ENCODE measurements at places on chromosomes 6 and 20.

DNA sequence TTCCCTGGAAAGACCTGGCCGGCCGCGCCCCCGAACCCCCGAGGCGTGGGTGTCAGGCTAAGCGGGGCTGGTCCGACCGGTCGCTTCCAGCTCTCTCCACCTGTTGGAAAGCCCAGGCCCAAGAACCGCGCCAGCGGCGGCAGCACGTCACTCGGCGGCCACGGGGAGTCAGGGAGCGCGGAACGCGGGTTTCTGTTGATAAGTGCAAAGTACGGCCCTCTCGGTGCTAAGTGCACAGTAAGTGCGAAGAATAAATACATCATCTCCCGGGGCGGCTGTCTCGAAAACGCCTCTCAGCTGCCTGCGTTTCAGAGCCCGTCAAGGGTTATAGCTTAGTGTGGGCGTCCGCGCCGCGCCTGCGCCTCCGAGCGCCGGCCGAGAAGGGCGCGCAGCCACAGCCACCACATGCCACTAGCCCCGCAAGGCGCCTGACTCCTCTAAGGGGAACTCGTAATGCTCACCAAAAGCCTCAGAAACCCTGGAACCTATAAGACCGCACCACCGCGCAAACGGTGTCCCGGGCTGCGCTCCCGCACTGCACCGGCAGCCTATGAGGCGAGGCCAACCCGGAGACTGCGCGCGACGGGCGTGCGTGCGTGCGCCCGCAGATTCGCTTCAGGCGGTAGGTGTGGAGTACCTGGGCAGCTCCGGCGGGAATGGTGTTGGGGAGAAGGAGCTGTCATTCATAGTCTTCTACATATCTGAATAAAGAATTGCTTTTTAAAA is 9.2 kb upstream of the TBX18 start:
- no peak for DNase-seq

DNA sequence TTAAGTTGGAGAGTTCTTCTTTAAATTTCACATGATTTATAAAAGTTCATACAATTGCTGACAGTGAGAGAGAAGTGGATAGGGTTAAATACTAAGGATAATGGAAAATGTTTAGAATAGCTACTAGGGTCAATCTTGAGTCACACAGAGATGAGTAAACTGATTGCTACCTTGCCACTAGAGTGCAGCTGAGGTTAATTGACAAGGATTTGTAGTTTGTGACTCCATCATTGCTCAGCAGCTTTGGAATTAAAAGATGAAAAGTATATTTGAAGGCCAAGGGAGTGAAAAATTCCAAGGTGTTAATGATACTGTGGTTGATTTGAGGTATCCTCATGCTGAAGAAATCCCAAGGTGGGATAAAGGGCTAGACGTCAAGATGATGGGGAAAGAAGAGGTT is 524.0 kb downstream of the UTRN start:
- DNase-seq: no peak

DNA sequence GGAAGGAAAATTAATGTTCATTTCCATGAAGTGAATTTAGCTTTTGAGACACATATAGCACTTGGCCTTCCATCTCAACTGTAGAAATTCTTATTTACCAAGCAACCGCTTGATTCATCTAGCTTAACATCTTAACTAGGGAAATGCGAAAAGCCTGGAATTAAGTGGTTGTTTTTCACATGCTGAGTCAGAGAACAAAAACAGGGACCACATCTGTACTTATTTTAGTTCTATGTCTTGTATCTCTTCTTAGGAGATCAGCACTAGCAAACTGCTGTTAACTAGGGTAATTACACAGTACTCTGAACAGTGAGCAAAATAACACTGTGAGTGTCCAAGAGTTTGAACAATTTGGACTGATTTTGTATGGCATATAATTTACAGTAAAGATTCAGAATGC is 590.9 kb upstream of the NRSN1 start:
- no peak for DNase-seq

- no peak for DNase-seq
Observed at GRCh38 chr20:45967551-45968080, 4.4 kb downstream of the ZNF335 start.

DNA sequence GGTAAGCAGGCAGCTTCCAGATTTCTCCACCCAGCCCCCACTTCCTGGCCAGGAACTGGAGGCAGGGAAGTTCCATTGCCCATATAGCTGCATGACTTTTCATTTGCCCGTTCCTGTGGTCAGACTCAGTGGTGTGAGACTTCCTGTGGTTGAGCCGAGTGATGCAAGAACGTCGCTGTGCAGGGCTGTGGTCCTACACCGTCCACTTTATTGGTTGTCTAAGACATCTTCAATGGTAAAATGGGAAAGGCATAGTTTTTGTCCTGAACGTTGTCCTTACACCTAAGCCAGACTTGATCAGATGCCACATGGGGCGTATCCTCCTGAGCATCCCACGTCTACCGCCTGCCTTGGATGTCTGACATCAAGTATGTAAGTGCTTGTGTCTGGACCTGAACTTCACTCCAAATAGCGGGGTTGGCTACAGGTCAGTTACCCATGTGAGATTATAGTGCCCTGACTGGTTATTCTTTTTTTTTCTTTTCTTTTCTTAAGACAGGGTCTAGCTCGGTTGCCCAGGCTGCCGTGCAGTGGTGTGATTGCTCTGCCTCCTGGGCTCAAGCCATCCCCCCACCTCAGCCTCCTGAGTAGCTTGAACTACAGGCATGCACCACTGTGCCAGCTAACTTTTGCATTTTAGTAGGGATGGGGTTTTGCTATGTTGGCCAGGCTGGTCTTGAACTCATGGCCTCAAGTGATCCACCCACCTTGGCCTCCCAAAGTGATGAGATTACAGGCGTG is 25.9 kb upstream of the GTSF1L start:
- DNase-seq: no peak

GRCh38 chr6:148492654-148493290 is 150.1 kb downstream of the SASH1 start:
- no peak for DNase-seq

DNA sequence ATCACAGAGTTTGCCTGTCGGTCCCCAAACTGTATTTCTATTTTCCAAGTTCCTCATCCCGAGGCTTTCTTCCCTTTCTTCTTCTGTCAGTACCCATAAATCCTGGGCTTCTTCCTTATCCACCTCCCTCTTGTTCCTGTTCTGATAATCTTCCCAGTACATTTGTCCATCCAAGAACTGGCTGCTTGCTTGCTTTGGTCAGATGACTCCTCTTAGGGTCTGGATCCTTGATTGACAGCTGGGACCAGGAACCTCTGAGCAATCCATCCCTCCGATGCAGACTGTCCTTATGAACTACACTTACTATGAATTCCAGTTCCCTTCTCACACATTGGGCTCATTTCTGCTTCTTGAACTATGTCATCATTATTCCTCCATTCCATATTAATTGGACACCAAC is 275.3 kb upstream of the CITED2 start:
- no peak for DNase-seq

DNA sequence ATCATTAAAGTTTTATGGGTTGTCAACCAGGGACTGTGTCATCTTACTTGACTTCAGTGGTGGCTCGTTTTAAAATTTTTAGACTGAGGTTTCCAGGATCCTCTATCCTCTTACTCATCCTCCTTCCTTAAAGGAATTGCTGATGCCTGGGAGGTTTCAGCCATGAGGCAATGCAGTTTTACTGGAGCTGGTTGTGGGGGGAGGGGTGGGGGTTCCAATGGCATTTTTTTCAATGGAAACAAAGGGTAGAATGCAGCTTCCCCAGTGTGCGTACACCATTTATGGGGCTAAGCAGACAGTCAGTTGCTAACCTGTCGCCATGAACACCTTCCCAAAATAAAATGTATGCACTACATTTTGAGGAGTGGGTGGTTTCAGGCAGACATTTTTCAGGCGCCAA is 88.0 kb downstream of the METTL24 start:
- DNase-seq: no peak

DNA sequence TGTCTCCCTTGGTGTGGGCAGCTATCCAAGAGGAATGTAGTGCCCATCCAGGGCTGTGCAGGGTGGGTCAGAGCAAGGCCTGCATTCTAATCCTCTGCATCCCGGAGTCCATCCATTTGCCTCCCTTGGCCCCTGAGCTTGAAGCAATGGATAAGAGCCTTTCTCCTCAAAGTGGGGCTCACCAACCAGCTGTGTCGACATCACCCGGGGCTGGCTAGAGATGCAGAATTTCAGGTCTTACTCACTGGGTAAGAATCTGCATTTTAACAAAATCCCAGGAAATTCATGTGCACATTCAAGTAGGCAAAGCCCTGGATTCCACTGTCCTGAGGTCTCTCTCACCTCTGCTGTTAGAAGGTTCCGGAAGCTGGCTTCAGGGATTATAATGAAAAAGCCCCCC is 95.3 kb downstream of the MDGA1 start:
- DNase-seq: no peak

DNA sequence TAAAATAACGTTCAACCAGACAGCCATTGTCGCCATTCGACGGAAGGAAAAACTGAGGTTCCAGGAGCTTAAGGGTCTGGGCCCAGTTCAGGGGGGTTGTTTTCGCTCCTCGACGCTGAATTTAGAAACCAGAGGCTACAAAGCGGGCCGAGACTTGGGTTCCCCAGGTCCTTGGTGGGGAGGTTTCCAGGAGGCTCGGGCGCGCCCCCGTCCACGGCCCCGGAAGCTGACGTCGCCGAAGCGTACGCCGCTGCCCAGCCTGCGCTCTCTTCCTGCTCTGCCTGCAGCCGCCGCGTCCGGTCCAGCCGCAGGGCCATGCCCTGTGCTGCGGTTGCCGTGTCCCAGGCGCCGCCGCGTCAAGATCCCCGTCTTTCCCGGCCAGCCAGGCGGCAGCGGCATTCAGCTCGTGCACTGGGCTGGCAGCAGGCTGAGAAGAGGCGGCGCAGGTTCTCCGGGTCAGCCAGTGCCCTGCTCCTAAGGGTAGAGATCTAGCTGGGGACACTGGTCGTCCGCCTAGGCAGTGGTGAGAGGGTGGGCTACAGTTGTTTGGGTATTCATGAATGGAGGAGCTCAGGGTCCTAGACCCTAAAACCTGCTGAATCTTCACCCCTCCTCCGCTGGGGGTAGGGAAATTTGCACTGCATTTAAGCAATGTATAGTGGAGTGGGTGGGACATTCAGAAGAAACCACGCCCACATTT is 901 bp upstream of the TRIM26 start:
- DNase-seq: no peak

- DNase-seq: no peak
Observed at GRCh38 chr20:57685146-57685758, 24.6 kb downstream of the PMEPA1 start.

- no peak for DNase-seq
Observed at GRCh38 chr6:139007428-139007827, 19.4 kb upstream of the REPS1 start.

DNA sequence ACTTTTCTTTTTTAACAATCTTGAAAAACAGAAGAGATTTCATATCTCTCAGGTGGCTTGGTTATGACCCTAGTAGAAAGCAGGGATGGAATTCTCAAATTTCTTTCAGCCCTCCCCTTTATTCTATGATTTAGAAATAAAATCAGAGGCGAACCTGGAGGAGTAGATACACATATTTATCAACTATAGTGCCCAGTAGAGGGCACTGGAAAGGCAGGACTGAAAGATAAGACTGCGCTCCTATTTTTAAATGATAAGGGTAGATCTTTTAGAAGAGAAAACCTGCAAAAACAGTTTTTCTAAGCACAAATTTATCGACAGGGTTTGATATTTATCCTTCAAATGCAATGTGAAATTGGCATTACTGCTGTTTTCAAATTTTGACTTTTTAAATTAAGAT is 1296.6 kb downstream of the EPHA7 start:
- no peak for DNase-seq

DNA sequence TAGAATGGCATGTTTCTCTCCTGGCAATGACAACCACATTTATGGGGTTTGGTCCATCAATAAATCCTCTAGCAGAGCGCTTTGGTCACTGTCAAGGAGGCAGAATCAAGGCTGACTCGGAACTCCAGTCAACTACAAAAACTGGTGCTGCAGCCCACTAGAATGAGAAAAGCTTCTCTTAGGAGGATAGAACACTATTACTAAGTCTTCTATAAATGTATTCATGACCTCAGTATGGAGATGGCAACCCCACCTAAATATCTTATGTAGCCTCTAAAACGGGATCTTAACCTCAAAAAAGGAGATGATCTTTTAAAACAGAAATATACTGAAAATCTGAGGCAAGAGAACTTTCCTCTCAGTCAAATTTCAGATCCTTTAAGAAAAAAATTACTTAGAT is 68.5 kb downstream of the RALGAPA2 start:
- DNase-seq: no peak

- no peak for DNase-seq
Observed at GRCh38 chr20:41615110-41615509, 3.1 kb downstream of the CHD6 start.

- DNase-seq: no peak
Observed at GRCh38 chr6:53915026-53915691, 120.4 kb downstream of the LRRC1 start.

DNA sequence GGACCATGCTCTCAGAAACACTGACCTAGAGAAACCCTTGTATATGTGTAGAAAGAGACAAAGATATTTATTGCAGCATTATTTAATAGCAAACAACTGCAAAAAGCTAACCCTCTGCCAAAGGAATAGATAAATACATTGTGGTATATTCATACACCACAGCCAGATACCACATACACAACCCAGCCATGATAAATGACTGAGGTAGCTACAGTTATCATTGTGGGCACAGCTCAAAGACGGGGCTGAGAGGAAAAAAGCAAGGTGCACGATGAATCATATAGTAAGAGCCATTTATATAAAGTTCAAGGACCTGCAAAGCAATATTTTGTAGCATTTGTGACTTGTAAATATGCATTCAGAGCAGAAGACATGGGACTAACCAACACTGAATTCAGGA is 30.8 kb downstream of the RSPO4 start:
- no peak for DNase-seq

DNA sequence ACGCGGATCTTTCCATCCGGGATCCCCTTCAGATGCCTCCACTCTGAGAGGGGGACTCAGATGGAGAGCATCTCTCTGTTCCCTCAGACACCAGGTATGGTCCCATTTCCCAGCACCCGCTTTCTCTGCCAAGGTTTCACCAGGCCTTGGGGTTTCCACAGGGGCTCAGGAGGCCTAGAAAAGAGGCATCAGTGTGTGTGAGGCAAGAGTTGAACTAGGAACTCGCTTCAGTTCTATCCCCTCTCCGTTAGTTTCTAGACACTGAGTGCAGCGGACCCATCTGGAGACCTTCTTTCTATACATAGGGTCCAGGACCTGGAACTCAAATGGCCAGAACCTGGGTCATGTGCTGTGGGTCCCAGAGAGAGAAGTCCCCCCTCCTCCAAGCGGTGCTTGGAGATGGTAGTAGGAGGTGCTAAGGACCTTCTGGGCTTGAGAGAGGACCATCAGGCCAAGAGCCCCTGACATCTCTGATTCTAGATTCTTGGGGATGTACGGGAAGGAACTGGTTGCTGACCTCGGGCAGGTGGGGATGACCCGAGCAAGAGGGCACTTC is 2.1 kb downstream of the SLC12A5 start:
- no peak for DNase-seq

- DNase-seq: no peak
Observed at GRCh38 chr6:160278786-160279310, 20.2 kb upstream of the SLC22A2 start.

All from smooth muscle cell of the brain vasculature (primary cell).